WTC11 (cell line): ENCODE measurements at places on chromosomes 2 and 18.
A peak's percentile ranks its signal among the peaks of the same experiment; 100 is the strongest.

DNA sequence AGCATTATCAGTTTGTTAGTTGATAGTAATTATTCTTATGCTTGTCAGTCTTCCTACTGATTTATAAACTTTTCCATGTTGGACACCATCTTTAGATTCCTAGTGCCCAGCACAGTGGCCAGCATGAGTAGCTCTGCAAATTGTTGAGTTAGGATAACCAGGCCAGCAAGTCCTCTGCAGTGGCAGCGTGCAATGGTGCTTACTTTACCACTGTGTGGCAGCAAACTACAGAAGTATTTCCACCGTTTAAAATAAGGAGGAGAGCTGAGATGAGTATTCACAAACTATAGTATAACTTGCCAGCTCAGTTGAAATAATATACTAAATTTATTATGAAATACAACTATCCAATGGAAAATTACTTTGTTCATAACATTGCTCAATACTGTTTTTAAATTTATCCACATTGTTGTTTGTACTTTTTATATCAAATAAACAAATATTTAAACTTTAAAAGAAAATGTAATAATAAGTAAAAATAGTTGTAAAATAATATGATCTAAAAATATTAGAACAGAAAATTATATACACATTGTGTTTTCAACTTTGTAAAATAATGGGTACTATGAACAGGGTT, 9.3 kb upstream of the THADA start:
- peak; percentile 41 for DNase-seq

DNA sequence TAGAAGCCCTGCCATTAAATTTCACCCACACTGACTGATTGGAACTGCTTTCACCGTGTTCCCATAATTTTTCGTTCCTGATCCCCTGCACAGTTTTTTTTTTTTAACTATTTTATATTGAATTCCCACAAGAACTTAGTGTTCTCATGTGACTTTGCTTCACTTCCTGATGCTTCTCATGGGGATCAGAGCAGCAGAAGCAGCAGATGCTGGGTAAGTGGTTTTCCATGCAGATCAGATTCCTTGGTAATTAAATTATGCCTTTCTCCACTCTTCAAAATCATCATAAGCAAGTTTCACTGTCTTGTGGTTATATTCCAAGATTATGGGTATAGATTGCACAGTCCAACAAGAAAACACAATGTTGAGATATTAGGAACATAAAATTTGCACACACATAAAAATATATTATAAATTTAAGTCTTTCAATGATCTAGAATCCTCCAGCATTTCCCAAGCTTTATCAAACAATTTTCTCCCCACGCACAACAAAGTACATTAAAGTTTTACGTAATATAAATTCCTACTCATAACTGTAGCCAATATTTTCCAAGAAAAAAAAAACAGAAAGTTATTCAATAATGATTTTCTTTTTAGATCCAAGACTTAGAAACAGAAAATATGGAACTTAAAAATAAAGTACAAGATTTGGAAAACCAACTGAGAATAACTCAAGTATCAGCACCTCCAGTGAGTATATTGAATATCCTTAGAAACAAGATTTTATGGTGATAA, 277.9 kb downstream of the GULP1 start:
- no peak for DNase-seq

GRCh38 chr18:79770826-79771225, 26.9 kb upstream of the KCNG2 start:
- no peak for DNase-seq

DNA sequence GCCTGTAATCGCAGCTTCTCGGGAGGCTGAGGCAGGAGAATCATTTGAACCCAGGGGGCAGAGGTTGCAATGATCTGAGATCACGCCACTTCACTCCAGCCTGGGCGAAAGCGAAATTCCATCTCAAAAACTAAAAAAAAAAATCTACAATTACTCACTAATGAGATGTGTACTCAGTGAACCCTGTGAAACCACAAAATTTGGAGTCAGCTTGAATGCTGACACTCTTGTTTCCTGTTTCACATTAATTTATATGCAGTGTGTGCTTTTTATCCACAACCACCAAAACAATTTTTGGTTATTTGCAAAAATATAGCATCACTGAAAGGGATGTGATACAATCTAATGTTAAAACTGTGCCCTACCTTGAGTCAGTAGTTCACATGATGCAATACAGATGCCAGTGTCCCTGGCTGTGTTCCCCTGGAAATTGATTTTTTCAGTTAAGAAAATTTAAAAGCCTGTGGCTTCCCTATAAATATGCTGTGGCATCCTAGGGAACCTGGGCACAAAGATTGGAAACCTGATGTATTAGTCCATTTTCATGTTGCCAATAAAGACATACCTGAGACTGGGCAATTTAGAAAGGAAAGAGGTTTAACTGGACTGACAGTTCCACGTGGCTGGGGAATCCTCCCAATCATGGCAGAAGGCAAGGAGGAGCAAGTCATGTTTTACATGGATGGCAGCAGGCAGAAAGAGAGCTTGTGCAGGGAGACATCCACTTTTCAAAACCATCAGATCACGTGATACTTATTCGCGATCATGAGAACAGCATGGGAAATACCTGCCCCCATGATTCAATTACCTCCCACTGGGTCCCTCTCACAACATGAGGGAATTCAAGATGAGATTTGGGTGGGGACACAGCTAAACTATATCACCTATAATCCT, 337.5 kb upstream of the NT5C1B start:
- no peak for DNase-seq

DNA sequence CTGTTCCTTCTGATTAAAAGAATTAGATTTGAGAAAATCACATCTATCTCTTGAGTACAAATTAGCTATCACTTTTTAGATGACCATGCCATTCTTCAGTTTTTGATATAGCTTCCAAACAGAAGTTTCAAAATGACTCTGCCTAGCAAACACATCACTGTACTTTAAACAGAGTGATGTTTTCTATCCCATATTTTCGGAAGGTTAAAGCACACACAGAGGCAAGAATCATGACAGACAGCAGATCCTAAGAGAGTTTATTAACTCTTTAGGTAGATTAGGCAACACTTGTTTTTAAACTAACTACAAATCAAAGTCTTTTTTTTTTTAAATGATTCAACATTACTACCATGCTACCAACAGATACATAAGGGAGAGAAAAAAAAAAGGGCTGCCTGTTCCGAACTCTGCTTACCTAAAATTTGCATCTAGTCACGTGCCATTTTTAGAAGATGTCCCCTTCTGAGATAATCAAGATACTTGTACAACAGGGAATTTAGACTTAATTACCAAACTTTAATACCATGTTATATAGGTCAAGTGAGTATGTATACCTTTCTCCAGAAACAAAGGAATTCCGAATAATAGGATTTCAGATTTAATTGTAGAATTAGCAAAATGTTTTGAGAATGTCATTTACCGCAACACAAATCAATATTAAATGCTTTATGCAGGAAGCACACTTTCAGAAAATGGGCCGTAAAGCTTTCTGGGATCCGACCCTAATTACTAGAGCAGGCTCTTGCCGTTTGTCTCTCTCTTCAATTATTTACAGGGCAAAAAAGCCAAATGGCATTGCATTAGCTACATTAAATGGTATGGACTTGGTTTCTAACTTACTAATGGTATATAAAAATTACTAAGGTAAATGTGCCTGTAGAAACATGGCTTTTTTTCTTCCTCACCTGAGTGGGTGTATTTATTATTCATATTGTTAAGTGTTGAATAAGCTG, 2.6 kb downstream of the RBMS1 start:
- no peak for DNase-seq

- DNase-seq: no peak
Observed at GRCh38 chr18:12008181-12008767, 27.0 kb downstream of the IMPA2 start.

- no peak for DNase-seq
Observed at GRCh38 chr18:421247-422155, 79.0 kb downstream of the COLEC12 start.

GRCh38 chr18:80104364-80104779, 4.7 kb upstream of the ADNP2 start:
- peak; percentile 15 for DNase-seq

- DNase-seq: no peak
Observed at GRCh38 chr2:9819551-9819950, 23.7 kb upstream of the TAF1B start.

DNA sequence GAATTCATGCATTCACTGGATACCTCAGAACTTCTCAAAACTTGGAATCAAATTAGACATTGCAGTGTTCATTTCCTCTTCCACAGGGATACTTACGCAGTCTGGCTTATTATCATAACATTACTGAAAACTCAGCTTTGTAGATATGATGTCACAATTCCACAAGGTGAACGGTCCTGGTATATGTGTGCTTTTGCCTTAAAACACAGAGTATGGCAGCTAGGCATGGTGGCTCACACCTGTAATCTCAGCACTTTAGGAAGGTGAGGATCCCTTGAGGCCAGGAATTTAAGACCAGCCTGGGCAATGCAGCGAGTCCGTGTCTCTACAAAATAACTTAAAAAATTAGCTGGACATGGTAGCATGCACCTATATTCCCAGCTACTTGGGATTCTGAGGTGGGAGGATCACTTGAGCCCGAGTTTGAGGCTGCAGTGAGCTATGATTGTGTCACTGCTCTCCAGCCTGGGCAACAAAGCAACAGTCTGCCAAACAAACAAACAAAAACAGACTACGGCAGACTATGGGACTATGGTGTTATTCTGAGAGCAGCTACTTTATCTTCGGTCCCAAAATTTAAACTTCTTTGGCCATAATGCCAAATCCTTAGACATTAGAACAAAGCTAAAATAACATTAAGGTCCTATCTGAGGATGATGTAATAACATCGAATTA, 1191.9 kb upstream of the SLC39A10 start:
- DNase-seq: no peak
